Mesothelial cell of epicardium (in vitro differentiated cells): ENCODE measurements at places on chromosomes 5 and 9.

- no peak for DNase-seq
- no peaks in the 10 kb centered on the region for H3K27me3 ChIP-seq
- H3K4me1 ChIP-seq: peaks cover 30% of the 10 kb centered on the region
- H3K4me3 ChIP-seq: no peak overlapping the region
These were observed 11.6 kb upstream of the CRB2 start for GRCh38 chr9:123344192-123344949.

DNA sequence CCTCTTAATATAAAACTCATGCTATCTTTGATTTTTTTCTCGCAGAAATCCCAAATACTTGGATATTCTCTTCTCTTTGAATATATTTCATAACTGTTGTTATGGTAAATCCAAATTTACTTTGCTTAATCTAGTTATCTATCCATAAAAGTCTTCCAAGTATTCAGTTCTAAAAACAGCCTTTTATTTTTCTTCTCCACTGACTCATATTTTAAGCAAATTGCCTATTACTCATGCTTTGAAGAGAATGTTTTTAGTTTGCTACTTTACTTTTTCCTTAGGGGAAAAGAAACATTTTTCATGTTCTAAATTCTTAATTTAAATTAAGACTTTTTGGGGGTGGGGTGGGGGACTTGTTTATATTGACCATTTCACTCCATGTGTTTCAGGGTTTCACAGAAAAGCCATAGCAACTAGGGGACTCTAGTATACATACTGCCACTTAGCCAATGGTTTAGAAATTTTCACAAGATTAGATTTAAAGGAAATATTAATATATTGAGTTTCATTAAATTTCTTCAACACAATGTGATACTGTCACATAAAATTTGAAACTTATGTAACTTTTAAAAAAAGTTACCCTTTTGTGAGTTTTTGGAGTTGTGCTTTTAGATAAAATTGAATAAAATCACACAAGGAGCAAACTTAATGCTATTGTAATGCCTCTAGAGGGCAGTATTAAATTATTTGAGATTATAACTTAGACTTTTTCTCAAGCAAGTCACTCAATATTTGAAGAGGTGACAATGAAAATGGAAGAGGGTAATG, 545.8 kb upstream of the ARRDC3 start:
- no peak for DNase-seq
- no peak overlapping the region for H3K4me3 ChIP-seq
- no peaks in the 10 kb centered on the region for H3K36me3 ChIP-seq
- peaks cover 12% of the 10 kb centered on the region for H3K4me1 ChIP-seq
- no peak overlapping the region for H3K27ac ChIP-seq
- H3K27me3 ChIP-seq: no peaks in the 10 kb centered on the region

- no peak for DNase-seq
- H3K4me3 ChIP-seq: no peak overlapping the region
- no peak overlapping the region for H3K27ac ChIP-seq
- H3K27me3 ChIP-seq: no peaks in the 10 kb centered on the region
- peaks cover 70% of the 10 kb centered on the region for H3K4me1 ChIP-seq
These were observed 4.6 kb downstream of the SNCAIP start for GRCh38 chr5:122316656-122317055.

DNA sequence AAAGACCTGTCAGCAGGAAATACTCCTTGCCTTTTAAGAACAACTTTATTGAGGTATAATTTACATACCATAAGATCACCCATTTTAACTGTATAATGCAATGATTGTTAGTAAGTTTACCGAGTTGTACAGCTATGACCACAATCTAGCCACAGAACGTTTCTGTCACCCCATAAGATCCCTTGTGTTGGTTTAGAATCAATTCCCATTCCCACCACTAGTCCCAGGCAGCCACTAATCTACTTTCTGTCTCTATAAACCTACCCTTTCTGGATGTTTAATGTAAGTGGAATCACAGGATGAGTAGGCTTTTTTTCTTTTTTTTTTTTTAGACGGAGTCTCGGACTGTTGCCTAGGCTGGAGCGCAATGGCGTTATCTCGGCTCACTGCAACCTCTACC, 4.4 kb downstream of the GPR107 start:
- H3K4me3 ChIP-seq: no peak overlapping the region
- H3K36me3 ChIP-seq: peaks cover 11% of the 10 kb centered on the region
- H3K4me1 ChIP-seq: peaks cover 22% of the 10 kb centered on the region
- H3K27ac ChIP-seq: peak overlapping the region; percentile 71

GRCh38 chr5:52657247-52657645, 130.5 kb upstream of the ITGA1 start:
- no peak overlapping the region for H3K4me3 ChIP-seq
- DNase-seq: no peak
- H3K36me3 ChIP-seq: no peaks in the 10 kb centered on the region
- H3K4me1 ChIP-seq: peaks cover 8% of the 10 kb centered on the region
- peaks cover 3% of the 10 kb centered on the region for H3K27me3 ChIP-seq

DNA sequence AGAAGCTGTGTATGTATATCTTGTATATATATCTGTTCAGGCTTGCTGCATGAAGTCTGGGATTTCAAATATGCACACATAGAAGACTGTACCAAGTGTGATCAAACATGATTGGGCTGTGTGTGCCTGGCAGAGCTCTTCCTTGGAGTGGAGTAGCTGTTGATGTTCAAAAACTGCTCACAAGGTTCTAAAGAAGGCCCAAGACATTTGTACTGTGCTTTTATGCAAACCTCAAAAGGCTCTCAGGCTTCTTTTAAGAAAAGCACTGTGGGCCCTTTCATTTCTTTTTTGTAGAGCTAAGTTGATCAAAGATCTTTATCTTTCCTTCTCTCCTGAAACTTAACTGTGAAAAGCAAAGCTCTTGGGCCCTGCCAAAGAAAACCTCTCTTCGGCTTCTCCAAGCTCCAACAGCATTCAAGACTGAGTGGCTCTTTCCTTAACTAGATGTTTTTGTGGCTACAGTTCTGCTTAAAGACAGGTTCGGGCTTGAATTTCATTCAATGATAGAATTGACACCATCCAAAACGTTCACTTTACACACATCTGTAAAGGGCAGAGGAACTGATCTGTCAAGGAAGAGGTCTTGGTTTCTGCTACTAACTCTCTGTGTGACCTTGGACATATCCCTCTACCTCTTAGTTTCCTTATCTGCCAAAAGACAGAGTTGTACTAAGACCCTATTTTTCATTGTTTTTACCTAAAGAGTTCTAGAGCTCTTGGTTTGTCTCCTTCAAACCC, 105.8 kb upstream of the IL6ST start:
- no peak overlapping the region for H3K27ac ChIP-seq
- H3K27me3 ChIP-seq: no peaks in the 10 kb centered on the region
- peaks cover 31% of the 10 kb centered on the region for H3K4me1 ChIP-seq
- H3K4me3 ChIP-seq: no peak overlapping the region

- peaks cover 5% of the 10 kb centered on the region for H3K4me1 ChIP-seq
- no peaks in the 10 kb centered on the region for H3K36me3 ChIP-seq
- no peak overlapping the region for H3K27ac ChIP-seq
- H3K4me3 ChIP-seq: no peak overlapping the region
- no peak for DNase-seq
These were observed 12.9 kb upstream of the FRRS1L start for GRCh38 chr9:109179801-109180523.

- no peaks in the 10 kb centered on the region for H3K36me3 ChIP-seq
- no peak for DNase-seq
- H3K4me1 ChIP-seq: peaks cover 8% of the 10 kb centered on the region
- no peak overlapping the region for H3K4me3 ChIP-seq
These were observed 66.2 kb downstream of the ARHGEF28 start for GRCh38 chr5:73692166-73692640.

DNA sequence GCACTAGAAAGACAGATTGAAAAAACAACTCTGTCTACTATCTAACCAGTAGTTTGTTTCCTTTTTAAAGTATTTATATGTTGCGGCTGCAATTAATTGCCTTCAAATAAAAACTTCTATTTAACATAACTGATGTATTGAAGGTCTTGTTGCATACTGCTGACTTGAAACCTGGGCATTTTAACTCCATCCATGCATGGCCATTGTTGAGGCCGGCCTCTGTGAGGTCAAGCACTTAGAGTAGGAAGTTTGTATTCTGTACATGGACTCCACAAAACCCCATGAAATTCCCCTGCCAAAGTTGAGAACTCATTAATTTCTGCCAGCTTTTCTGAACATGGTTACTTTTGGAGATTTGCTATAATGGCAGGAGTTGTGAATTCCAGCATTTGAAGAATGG, 150.6 kb downstream of the GAS1 start:
- H3K4me1 ChIP-seq: peaks cover 61% of the 10 kb centered on the region
- DNase-seq: no peak
- no peak overlapping the region for H3K4me3 ChIP-seq
- H3K36me3 ChIP-seq: no peaks in the 10 kb centered on the region

- H3K27me3 ChIP-seq: no peaks in the 10 kb centered on the region
- no peak overlapping the region for H3K27ac ChIP-seq
- no peaks in the 10 kb centered on the region for H3K36me3 ChIP-seq
- peaks cover 28% of the 10 kb centered on the region for H3K4me1 ChIP-seq
These were observed 55.0 kb downstream of the MEF2C start for GRCh38 chr5:88827997-88828396.

GRCh38 chr9:128117613-128118471, 9.7 kb downstream of the PTGES2 start:
- peak; percentile 99 for DNase-seq
- H3K4me1 ChIP-seq: peaks cover 3% of the 10 kb centered on the region
- H3K36me3 ChIP-seq: peaks cover 8% of the 10 kb centered on the region
- H3K27me3 ChIP-seq: no peaks in the 10 kb centered on the region

DNA sequence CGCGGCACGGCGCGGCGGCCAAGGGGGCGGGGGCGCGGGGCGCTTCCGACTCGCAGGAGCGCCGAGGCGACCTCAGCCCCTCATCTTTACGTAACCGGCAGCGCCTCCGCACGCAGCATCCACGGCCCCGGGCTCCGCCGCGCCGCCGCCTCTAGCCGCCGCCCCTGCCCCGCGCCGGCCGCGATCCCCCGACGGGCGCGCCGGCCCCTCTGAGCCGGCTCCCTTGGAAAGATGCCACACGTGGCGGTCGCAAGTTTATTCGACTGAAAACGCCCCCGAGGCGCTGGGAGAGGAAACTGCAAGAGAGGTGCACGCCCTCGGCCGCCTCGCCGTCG, 1.0 kb downstream of the KLF9 start:
- H3K36me3 ChIP-seq: no peaks in the 10 kb centered on the region
- peaks cover 33% of the 10 kb centered on the region for H3K27me3 ChIP-seq
- no peak for DNase-seq
- H3K4me1 ChIP-seq: peaks cover 47% of the 10 kb centered on the region

DNA sequence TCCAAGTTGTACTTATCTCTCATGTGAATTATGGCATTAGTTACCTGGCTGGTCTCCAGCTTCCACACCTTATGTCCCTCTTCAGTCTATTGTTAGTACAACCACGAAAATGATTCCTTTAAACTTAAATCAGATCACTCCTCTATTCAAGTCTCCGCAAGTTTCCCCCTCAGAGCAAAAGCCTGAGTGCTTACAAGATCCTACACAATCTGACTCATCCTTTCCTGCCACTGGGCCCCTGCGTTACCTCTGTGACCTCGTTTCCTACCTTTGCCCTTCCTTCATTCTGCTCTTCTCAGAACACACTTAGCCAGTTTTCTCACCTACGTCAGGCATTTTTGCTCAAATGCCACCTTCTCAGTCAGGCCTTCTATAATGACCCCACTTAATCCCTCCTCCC, 45.1 kb upstream of the GLIS3 start:
- H3K27me3 ChIP-seq: no peaks in the 10 kb centered on the region
- no peaks in the 10 kb centered on the region for H3K36me3 ChIP-seq

DNA sequence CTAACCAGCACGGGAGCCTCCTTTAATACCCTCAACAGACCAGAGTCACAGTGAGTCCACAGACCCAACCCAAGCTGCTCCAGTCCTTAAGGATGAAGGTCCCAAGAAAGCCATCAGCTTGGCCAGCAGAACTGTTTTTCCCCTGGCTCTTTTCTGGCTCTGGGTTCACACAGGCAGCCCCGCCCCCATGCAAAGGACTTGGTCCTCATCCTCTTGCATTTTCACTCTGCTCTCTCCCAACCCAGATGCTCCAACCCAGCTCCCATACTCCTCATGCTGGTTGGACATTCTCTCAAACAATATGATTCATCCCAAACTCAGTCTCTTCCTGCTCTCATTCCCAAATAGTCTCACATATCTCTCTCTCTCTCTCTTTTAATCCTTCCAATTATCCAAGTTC, 74.2 kb upstream of the SPOCK1 start:
- peaks cover 57% of the 10 kb centered on the region for H3K27me3 ChIP-seq
- no peak overlapping the region for H3K27ac ChIP-seq
- no peaks in the 10 kb centered on the region for H3K36me3 ChIP-seq
- H3K4me1 ChIP-seq: no peaks in the 10 kb centered on the region

- H3K4me3 ChIP-seq: no peak overlapping the region
- DNase-seq: no peak
- H3K36me3 ChIP-seq: no peaks in the 10 kb centered on the region
- no peak overlapping the region for H3K27ac ChIP-seq
- H3K27me3 ChIP-seq: no peaks in the 10 kb centered on the region
These were observed 6.3 kb upstream of the HAPLN1 start for GRCh38 chr5:83726912-83727311.

DNA sequence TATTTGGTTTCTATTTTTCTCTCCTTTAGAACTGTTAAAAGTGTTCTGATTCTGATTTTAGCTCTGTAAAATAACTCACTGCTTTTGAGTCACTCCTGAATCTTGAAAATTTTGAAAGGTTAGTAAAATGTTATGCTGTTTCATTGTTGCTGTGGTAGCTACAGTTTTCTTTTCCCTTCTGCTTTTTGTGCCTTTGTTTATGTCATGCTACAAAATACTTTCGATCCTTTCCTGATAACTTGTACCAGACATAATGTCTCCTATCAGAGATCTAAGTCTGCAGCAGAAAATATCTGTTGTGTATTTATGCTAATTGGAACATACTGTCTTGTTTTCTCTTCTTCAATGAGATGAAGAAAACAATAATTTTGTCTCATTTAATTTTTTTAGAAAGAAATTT, 26.9 kb upstream of the CEP120 start:
- H3K4me1 ChIP-seq: peaks cover 32% of the 10 kb centered on the region
- no peak overlapping the region for H3K4me3 ChIP-seq
- H3K27ac ChIP-seq: peak overlapping the region; percentile 70
- DNase-seq: no peak
- H3K36me3 ChIP-seq: no peaks in the 10 kb centered on the region

DNA sequence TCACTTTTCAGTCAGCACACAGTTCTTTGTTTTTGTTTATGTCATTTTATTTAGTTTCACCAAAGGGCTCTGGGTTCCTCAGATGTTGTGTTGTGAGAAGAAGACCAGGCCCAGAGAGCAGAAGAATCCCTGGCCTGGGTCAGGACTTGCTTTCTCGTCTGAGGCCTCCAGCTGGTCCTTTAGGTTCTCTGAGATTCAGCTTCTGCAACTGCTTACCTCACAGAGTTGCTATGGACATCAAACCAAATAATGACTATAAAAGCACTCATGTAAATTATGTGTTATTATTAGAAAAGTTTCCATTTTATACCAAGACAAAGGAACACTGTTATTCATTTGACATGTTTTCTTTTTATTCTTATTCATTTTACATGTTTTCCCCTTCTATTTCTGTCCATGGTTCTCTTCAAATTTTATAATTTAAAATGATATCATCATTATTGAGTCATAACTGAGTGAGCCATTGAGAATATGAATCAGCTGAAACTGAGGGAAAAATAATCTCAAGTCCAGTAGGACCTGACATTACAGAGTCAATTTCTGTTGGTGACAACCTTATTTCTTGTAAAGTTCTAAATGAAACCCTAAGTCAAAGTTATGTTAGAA, 44.0 kb upstream of the GLRX start:
- H3K4me3 ChIP-seq: no peak overlapping the region
- no peaks in the 10 kb centered on the region for H3K36me3 ChIP-seq
- no peak for DNase-seq
- peaks cover 16% of the 10 kb centered on the region for H3K4me1 ChIP-seq
- H3K27me3 ChIP-seq: no peaks in the 10 kb centered on the region
